EL (cell line): ENCODE measurements at places on chromosomes 11 and 22.
A peak's percentile ranks its signal among the peaks of the same experiment; 100 is the strongest.

GRCh38 chr22:41140365-41140957, 48.1 kb downstream of the EP300 start:
- no peak for DNase-seq

- no peak for DNase-seq
These were observed 110.1 kb upstream of the TTC12 start for GRCh38 chr11:113204280-113204679.

DNA sequence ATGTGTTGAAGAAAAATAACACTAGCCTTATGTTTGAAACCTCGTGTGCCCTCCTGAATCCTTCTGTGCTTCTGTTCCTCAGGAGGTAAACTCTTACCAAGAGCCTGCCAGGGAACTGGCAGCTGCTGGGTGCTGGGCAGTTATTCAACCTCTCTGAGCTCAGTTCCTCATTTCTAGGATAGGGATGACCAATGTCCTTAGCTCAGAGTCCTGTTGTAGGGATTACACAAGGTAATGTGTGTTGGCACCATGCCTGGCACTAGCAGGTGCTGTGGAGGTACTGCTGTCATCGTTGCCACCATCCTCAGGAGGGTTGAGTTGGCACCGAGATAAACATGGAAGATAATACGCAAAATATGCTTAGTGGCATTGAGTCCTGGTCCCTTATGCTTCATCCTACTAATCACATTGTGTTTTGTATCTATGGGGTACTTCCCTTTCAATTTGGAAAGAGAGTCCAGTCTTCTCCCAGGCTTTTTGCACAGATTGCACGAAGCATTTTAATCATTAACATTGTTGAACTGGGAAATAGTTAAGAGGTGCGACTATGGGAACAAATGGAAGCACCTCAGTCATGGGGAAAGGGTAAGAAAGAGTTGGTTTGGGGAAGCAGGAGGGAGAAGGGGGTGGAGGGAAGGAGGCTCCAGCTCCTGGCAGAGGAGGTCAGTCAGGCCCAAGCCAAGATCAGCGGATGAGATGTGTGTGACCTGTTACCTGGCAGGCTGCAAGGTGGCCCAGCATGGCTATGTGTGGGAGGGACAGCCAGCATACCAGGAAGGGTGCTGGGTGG, 56.7 kb downstream of the CABIN1 start:
- no peak for DNase-seq

GRCh38 chr11:70176940-70177689, 26.0 kb upstream of the FADD start:
- DNase-seq: no peak

GRCh38 chr11:130721023-130721681, 195.1 kb downstream of the SNX19 start:
- DNase-seq: no peak

DNA sequence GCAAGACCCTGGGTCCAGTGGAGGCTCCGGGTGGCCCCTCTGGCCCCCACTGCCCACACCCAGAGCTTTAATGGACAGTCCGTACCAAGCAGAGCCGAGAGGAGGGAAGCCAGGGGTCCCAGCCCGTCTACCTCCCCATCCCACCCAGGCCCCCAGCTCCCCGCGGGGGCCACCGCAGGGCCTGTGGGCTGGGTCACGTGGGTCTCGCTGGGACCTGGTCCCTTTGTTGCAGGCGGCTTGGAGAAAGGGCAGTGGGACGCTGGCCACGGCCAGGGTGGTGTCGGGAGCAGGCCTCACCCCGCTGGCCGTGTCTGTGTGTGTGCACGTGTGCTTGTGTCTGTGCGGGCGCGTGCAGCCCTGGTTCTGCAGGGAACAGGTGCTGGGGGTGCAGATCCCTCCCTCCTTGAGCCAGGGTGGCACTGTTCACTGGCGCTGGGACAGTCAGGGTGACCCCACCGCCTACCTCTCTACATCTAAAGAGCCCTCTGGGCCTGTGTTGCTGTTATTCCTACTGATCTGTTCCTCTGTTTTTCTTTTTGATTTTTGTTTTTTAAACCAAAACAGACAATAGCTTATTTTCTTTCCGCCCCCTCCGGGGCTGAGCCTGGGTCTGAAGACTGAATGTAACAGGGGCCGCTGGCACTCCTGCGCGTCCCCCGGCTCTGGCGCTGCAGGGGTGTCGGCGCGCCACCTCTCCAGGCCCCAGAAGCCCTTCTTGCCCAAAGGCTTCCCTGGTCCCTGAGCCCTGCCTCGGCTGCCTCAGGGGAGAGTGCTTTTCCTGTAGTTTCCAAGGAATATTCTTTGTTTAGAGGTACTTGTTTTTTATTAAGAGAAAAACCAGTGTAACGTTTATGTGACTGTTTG, 20.1 kb upstream of the TMEM191C start:
- no peak for DNase-seq

GRCh38 chr22:50014655-50015401, 2.3 kb upstream of the IL17REL start:
- no peak for DNase-seq

DNA sequence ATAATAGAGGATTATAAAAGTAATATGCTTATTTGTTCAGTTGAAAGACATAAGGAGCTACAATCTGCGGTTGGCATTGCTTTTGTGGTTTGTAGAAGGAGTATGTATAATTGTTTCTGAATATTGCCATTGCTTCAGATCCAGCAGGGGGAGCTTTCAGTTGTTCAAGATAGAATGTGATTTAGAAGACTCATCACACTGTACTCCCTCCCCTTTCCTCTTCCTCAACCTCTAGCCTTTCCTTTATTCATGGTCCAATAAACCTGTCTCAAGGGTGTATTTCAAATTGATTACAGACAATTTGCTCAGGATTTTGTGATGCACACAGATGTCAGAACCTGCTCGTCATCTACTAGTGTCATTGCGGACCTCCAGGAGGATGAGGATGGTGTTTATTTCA, 9.8 kb downstream of the PRMT3 start:
- DNase-seq: peak; percentile 45

DNA sequence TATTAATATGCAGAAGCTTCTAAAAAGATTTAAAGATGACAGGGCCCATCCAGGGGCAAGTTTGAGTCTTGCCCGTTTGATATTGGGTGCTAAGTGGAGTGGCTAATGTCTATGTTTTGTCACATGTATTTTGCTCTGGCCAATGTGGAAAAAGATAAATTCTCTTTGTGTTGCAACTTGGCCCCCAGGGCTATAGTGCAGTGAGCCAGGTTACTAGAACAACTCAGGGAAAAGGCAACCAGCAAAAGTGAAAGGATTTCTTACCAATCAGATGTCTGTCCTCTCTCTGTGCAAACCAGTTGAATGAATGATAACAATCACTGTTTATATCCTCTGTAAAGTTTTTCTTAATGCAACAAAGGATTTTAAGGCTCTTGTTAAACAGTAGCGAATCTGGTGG, 4.6 kb upstream of the CLNS1A start:
- no peak for DNase-seq

GRCh38 chr22:20551805-20552442, 44.5 kb downstream of the MED15 start:
- no peak for DNase-seq

- DNase-seq: no peak
These were observed 1.4 kb upstream of the DGAT2 start for GRCh38 chr11:75767228-75767572.

GRCh38 chr11:112308651-112309050, 48.0 kb upstream of the PLET1 start:
- DNase-seq: no peak

DNA sequence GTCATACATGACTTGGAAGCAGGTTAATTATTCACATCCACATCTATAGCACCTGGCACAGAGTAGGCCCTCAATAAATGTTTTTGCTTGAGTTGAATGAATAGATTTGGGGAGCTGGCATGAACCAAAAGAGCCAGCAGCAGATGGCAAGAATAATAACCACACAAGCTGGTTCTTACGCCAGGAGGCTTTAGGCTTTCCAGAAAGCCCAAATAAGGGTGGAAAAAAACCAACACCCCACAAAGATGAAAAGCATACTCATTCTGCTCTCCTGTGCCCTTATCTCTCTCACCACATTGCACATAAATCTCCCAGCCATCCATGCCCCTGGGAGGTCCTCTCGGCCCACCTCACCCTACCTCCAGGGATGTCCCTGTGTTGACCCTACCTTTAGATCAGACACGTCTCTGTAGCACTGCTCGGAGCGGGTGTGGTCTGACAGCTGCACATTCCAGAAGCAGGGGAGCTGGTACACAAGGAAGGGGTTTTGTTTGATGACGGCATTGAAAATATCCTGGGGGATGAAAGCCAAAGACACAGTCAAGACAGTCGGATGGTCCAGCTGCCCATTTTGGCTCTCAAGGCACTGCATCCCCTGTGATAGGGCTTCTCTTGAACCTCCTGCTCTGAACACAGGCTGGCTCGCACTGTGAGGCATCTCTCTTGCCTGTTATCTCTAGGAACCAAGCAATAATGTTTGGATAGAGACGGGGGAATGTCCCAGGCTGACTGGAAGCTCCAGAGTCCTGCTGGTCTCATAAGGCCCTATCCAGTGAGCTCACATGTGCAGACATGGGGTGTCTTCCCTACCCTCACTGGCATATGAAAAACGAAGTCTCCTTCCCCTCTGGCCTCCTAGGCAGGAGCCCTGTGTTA, 323.6 kb upstream of the SYN3 start:
- DNase-seq: no peak
